HT1080 (cell line): ENCODE measurements at places on chromosomes 7 and 10.

DNA sequence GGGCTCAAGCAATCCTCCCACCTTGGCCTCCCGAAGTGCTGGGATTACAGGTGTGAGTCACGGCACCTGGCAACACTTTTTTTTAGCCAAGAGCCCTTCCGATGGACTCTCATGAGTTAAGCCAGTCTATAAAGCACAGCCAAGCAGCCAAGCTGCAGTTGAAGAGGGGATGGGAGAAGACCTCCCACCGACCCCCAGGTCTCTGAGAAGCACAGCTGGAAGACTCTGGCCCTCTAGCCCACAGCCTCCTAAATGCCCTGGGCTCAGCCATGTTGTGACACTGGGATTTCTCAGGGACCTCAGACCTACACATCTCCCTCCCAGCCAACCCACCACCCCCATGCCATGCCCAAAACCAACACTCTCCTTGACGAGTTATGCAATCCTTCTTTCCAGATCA lies 31.1 kb downstream of the CALML3 start:
- DNase-seq = no peak

- DNase-seq = no peak
Observed at GRCh38 chr7:73682745-73683055, 553 bp downstream of the DNAJC30 start.

- DNase-seq = no peak
Observed at GRCh38 chr10:62617652-62618051, 186.9 kb upstream of the ADO start.

DNA sequence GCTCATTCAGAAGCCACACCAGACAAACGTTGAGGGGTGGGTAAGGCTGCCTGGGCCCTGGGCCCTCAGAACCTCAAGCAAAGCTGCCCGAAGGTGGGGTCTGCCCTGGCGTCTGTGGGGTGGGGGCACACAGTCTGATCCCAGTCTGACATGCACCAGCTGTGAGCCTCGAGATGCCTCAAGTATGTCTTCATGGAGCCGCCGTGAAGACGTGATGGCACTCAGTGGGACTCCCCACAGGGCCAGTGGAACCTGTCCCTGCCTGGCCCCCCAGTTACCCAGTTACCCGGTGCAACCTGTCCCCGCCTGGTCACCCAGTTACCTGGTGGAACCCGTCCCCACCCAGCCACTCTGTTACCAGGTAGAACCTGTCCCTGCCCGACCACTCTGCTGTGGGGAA lies 351.2 kb downstream of the PTPRN2 start:
- no peak for DNase-seq

GRCh38 chr7:157493776-157494175 lies 157.0 kb downstream of the DNAJB6 start:
- no peak for DNase-seq

DNA sequence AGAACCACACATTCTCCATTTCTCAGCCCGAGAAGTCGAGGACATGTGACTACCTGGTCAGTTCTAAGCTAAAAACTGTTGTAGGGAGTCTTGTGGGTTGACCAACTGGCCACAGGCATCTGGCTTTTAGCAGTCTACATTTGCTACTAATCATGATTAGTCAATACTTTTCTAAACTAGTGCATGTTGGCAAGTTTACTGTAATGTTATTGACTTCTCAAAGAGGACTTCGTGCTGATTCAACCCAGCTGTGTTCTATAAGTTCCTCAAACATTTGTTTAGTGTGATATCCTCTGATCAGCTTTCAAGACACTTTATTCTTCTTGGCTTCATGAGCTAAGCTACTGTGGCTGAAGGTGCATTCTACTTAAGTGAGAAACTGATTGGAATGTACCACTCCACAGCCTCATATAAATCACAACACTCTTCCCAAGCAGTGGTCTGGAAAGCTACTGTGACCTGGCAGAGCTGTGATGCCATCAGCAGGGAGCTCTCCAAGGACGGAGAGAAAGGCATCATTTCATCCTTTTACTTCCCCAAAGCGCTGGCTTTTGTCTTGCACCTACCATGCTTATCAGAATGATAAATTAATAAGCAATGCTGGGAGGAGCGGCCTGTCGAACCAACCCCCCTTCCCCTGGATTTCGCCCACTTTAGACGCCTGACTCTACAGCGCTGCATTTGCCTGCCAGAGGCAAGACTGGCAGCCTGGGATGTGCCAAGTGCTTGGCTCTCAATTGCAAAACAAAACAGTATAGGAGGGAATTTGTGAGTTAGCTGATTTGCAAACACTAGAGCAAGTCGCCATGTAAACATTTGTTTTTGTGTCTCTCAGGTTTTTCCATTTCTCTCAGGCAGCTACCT lies 206.7 kb upstream of the PLXNA4 start:
- peak; percentile 35 for DNase-seq

DNA sequence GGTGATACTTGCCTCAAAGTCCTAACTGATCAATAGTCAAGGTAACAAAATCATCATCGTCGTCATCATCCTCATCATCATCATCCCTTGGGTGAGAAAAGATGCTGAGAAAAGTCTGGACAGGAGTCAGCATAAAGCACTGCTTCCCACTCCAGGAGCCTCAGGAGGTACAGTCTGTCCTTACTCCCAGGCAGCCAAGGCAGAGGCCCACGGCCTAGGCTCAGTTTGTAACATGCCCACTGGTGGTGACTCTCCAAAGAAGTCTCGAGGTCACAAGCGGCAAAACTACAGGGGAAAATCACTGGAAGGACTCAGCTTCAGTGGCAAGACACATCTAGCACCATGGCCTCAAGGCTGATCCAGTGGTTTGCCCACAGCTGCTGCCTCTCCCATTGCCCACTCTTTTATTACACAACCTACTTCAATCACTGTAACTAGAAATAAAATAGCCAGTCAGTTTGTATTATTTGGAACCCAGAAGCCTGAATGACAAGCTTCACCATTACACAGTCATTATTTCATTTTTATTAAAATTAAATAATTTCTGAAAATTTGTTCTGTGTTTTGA lies 150.4 kb downstream of the SRPK2 start:
- no peak for DNase-seq

DNA sequence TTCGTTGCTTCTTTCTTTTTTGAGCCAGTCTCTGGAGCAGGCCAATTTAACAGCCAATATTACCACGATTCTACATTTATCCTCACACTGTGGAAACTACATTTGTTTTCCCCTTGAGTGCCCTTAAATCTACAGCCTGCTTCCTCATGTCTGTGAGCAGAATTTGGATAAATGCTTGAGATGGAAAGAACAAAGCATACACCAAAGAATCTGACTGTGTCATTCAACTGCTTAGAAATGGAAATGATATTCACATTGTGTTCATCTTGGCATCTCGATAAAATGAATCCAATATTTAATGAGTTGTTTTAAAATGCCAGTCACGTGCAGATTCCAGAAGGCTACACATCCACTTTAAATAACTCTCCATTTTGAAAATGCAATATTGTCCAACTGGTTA lies 41.0 kb upstream of the GSDME start:
- DNase-seq = no peak

- no peak for DNase-seq
Observed at GRCh38 chr7:16719699-16720098, 33.9 kb upstream of the TSPAN13 start.

DNA sequence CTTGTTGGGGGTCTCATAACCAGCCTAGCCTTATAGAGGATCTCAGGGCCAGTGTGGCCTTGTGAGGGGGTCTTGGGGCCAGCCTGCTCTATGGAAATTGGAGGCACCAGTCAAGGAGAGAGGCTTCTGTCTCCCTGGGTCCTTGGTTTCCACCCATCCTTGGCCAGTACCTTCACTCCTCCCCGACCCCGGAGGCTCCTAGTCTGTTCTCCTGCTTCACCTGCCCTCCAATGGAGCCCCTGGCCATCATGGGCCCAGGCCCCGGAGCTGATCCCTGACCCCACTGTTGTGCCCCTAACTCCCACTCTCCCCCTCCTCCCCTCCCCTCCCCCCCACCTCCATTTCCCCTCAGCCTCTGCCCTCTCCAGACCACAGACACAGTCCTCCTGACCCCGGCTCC lies 29.7 kb downstream of the RASGEF1A start:
- DNase-seq = no peak

- DNase-seq = no peak
Observed at GRCh38 chr10:132994185-132994796, 51.9 kb upstream of the CFAP46 start.

- DNase-seq = no peak
Observed at GRCh38 chr7:128807191-128807590, 15.4 kb downstream of the CCDC136 start.

DNA sequence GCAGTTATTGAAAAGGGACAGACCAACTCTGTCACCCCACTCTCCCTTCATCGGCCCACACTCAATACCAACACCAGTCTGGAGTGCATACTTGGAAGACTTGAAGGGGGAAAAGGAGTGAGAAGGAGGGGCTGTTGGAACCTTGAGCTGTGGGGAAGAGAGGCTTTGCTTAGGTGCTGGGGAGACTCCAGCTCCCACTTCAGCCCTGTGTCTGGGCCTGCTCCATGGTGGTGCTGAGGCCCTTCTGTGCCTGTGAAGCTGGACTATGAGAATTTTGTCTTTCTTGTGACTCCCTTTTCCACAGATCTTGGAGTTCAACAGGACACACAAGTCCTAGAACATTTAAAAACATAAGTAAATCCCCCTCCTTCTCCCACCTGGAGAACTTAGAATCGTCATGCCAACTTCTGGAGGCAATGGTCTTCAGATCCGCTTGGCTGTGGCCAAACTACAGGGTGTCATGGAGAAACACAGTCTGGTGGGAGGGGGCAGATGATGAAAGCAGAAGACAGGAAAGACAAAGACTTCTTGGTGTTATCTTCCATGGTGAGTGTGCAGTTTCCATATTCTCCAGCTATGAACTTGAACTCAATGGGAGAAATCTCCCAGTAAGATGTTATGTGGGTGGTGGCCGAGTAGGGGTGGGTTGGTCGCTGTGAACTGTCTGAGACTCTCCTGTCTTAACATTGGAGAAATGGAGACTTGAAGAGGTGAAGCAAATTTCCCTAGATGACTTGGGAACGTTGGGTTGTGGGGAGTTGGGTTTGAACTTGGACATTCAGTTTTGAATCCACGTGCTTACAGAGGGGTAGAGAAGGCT lies 18.4 kb upstream of the GIMAP8 start:
- DNase-seq = no peak

DNA sequence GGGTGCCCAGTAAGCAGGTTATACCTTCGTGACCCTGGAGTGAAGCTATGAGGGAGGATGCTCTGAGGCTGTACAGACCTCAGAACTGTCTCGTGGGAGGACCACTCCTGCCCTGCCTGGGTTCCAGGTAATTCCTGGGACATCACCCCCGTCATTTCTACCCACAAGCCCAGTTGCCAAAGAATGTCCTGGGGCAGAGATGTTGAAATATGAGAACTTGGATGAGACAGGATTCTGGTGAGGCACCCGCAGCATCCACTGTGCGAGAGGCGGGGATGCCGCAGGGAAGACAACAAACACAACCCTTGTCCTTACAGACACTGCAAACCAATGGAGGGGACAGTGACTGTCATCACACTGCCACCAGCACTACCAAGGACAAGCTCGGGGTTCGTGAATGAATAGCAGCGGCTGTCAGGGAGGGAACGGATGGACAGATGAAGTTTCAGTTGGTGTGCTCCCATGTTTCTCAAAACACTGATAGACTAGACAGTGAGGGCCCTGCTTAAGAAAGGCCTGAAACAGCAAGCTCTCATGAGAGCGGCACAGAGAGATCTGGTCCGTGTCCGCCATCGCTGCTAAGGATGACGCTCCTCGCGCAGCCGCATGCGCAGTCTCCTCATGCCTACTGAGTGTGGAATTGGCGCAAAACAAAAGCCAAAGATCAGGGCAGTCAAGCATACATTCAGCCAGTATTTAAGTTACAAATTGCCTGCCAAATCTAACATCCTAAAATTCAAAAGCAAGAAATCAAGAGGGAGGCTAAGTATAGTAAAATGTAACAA lies 82.0 kb upstream of the RHEB start:
- no peak for DNase-seq

- DNase-seq = no peak
Observed at GRCh38 chr10:62015994-62016393, 114.5 kb downstream of the ARID5B start.

DNA sequence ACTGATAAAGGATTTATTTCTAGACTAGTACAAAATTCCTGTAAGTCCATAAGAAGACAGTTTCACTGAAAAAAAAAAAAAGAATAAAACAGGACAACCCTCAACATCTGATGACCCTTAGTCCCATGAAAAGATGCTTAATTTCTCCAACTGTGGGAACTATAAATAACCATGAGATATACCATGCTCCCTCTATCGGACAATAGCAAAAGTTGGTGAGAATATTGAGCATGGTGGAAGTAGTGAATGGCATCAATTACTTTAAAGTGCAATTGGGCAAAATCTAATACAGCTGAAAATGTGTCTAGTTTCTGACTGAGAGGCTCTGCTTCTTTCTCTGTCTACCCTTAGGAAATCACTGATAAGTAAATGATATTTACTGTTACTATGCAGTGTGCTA lies 348.8 kb downstream of the SUGCT start:
- DNase-seq = no peak

- no peak for DNase-seq
Observed at GRCh38 chr10:11192304-11193000, 174.8 kb downstream of the CELF2 start.

GRCh38 chr7:129083525-129083924 lies 28.6 kb upstream of the TNPO3 start:
- no peak for DNase-seq
